Left renal cortex interstitium (tissue), 4 donors: ENCODE measurements at places on chromosomes 5 and 9. TPM values are rescaled to one million over a fixed set of nuclear protein-coding genes. Genes with fewer than 3 reads are reported as not detected.

GRCh38 chr9:89850631-89851325 lies 246.0 kb downstream of the GADD45G start:
- DNase-seq = no peak

GRIN3A gene
- 2.0 TPM for polyA plus RNA-seq

GRCh38 chr5:98779264-98779877 lies 5.9 kb downstream of the RGMB start:
- DNase-seq = no peak

- DNase-seq = no peak
These were observed 201.6 kb downstream of the DCP2 start for GRCh38 chr5:113178073-113178779.

GNA14 gene
- 14.1 TPM for polyA plus RNA-seq
